NCI-H2029 treated with DMSO at 0.1 percent for 48 hours (cell line): ENCODE measurements at places on chromosomes 11 and 22.

- DNase-seq, result no peak
Observed at GRCh38 chr22:46406349-46406748, 70.8 kb downstream of the TRMU start.

DNA sequence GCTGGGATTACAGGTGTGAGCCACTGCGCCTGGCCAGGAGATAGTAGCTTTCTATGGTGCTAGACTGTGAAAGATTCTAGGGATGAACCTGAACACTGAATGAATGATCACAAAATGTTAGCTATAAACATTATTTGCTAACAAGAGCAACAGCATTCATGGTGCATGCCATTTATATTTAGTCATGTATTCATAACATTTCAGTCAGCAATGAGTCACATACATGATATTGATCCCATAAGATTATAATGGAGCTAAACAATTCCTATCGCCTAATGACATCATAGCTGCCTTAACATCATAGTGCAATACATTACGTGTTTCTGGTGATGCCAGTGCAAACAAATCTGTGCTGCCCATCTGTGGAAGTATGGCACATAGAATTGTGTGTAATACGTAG, 164.1 kb downstream of the ARHGAP42 start:
- no peak for DNase-seq

DNA sequence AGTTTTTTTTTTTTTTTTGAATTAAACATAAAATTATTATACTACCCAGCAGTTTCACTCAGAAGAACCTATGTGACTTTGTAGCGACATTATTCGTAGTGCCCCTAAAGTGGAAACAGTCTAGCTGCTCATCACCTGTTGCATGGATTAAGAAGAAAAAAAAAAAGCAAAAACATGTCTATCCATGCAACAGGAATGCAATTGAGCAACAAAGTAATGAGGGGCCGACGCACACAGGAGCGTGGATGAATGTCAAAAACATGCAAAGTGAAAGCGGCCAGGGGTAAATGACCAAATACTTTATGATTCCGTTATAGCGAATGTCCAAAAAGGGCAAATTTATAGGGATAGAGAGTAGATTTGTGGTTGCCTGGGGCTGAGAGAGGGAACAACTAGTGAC, 16.3 kb downstream of the MYO18B start:
- no peak for DNase-seq

- no peak for DNase-seq
Observed at GRCh38 chr11:86072211-86072610, 3.3 kb upstream of the PICALM start.

- no peak for DNase-seq
Observed at GRCh38 chr11:69312453-69313404, 18.8 kb downstream of the MYEOV start.

- no peak for DNase-seq
Observed at GRCh38 chr11:113153847-113154246, 160.5 kb upstream of the TTC12 start.

GRCh38 chr22:50047346-50047745, 10.8 kb downstream of the TTLL8 start:
- DNase-seq, result no peak
